Endothelial cell of umbilical vein (primary cell): ENCODE measurements at places on chromosomes 6 and 20.

GRCh38 chr6:148186916-148187315 is 155.7 kb upstream of the SASH1 start:
- DNase-seq: no peak

- no peak for DNase-seq
These were observed 645.6 kb downstream of the MMUT start for GRCh38 chr6:48817333-48818051.

DNA sequence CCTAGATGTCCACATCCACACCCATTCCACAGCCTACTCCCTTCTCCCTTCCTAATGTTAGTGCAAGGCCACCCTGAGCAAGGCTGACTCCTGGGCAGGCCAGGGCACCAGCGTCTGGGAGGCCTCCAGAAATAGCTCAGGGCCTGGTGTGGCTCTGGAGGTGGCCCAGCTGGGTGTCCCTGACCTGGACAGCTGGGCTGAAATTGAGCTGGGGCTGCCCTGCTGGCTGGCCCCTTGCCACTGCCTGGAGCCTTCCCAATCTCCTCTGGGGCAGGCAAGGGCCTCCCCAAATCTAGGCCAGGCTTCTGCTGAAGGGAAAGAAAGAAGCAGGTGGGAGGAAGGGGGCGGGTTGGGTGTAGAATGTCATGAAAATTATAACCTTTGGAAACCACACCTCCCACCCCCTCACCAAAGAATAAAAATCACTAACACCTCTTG is 2.1 kb downstream of the FAM110A start:
- no peak for DNase-seq

DNA sequence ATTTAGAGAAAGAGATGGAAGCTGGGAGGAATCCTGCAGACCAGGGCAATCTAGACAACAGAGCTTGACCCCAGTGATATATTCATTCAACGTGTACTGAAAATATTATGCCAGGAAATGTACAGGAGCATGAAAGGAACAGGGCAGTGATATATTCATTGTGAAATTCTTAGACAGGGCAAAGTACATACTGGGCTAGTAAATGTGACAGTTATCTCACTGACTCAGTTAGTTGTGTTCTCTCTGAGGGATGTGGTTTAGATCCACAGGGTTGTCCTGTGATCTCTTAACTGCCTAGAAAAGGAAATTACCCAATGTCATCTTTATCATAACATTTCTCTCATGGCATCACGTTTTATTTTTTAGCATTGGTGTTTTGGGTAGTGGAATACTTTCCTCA is 891.3 kb downstream of the EYS start:
- DNase-seq: no peak

DNA sequence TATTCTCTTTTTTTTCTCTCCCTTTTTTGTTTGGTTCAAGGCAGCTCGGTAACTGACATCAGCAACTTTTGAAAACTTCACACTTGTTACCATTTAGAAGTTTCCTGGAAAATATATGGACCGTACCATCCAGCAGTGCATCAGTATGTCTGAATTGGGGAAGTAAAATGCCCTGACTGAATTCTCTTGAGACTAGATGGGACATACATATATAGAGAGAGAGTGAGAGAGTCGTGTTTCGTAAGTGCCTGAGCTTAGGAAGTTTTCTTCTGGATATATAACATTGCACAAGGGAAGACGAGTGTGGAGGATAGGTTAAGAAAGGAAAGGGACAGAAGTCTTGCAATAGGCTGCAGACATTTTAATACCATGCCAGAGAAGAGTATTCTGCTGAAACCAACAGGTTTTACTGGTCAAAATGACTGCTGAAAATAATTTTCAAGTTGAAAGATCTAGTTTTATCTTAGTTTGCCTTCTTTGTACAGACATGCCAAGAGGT is 10.6 kb downstream of the HEY2 start:
- no peak for DNase-seq

DNA sequence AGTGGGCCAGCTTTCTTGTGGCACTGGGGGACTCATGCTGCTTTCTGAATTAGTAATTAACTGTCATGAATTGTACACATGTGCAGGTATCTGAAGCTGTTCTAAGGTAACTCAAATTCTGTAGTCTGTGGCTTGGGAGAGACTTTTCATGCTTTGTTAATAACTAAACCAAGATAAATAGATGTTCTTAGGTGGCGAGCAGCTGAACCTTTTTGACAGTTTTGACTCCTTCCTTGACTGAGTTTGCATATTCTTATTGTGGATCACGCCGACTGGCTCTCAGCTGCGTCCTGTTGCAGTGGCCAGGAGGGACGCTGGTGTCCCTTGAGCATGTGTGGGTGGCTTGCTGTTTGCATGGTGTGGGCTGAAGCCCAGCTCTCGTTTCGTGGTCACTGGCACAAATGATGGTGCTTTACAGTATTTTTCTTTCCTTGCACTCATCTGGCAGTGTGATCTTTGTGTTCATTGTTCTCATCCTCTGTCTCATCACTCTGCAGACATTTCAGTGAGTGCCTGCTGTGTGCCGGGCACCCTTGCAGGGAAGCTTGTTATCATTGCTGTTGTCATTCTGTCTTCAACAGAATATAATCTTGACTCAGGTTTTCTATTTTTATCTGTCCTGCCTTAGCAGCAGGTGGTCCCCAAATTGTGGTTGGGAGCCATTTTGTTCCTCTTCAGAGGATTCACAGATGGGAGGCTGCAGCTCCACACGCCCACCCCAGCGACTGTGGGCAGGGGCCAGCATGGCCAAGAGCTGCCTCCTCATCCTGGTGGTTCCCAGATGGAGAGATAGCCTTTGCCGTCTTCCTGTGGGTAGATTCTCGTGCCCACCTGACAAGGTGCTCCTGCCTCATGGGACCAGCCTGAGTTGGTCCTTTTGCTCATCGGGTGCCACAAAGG is 39.6 kb downstream of the DUSP22 start:
- DNase-seq: no peak

- no peak for DNase-seq
These were observed 250.2 kb downstream of the ZNF217 start for GRCh38 chr20:53343448-53343847.

GRCh38 chr6:27556406-27556805 is 83.5 kb upstream of the ZNF184 start:
- DNase-seq: no peak
